ENCODE measurements at places on chromosomes 16 and 17.

DNA sequence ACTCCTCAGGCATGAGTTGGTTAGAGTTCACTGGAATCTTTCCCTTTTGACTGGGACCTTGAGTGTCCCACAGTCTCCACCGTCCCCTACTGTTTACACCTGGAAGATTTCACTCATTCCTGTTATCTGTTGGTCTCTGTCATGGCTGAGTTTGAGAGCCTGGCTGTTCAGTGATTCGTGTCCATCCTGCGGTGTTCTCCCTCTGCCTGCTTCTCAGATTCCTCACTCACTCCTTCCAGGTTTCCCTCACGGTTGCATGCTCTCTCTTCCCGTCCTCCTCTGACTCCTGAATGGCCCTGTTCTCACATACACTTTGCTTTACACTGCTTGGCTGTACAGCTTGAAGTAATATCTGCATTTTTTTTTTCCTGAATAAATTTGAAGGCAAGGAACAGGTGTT, 24.5 kb downstream of the OR1D5 start:
- no peak for DNase-seq

DNA sequence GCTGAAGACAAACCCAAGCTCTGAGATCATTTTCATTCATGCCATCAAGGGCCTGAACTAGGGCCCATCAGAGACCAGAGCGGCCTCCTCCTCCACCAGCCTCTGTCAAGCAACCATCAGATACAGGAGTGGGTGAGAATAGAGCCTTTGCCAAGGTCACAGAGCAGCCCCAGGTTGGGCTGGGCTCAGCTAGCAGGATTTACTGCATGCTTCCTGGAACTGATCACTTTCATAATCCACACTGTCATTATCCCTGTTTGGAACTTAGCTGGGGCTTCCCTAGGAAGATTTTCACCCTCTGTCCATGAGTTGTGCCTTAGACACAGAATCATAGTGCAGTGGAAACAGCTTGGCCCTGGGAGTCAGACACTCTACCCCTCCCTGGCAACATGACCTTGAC, 5.1 kb downstream of the MT4 start:
- DNase-seq: no peak

DNA sequence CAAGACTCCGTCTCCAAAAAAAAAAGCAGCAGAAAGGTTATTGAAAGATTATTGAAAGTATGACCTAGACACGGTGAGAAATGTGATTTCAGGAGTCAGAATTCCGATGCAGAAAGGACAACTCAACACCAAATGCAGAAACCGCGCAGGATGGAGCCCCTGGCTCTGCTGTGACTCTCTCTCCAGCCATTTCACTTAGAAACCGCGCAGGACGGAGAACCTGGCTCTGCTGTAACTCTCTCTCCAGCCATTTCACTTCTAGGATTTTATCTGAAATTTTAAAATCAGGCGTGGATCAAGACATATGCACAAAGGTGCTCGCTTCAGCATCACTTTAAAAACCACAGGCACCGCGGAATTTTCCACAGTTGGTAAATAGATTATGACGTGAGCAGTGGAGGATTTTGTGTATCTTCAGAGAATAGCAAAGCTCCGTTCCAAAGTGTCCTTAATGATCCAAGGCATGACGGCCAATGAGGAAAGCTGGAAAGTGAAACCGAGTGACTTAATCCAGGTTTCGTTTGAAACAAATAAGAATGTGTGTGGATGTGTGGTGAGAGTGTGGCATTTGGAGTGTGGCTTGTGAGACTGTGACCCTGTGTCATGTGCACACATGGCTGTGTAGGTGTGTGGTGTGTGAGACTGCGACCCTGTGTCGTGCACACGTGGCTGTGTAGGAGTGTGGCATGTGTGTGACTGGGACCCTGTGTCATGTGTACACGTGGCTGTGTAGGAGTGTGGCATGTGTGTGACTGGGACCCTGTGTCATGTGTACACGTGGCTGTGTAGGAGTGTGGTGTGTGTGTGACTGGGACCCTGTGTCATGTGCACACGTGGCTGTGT, 9.5 kb downstream of the UTS2R start:
- DNase-seq: no peak

- DNase-seq: peak; percentile 91
Observed at GRCh38 chr17:9361188-9361955, 214.2 kb downstream of the STX8 start.

DNA sequence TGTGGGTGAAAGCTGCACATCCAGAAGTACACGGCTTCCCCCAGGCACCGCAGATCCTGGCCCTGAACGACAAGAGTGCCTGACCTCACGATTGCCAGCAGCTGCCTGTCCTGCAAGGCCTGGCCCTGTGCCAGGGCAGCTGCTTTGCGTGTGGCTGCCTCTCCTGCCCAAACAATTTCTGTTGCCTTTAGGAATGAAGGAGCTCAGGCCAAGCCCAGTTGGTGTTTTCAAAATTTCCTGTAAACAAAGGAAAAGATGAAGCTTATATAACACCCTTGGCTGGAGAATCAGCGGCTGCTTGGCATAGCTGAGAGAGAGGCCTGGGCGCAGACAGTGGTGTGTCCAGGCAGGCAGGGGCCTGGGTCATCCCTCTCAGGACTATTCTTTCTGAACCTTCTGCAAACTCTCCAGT, 11.7 kb upstream of the SLC47A2 start:
- peak; percentile 96 for DNase-seq

DNA sequence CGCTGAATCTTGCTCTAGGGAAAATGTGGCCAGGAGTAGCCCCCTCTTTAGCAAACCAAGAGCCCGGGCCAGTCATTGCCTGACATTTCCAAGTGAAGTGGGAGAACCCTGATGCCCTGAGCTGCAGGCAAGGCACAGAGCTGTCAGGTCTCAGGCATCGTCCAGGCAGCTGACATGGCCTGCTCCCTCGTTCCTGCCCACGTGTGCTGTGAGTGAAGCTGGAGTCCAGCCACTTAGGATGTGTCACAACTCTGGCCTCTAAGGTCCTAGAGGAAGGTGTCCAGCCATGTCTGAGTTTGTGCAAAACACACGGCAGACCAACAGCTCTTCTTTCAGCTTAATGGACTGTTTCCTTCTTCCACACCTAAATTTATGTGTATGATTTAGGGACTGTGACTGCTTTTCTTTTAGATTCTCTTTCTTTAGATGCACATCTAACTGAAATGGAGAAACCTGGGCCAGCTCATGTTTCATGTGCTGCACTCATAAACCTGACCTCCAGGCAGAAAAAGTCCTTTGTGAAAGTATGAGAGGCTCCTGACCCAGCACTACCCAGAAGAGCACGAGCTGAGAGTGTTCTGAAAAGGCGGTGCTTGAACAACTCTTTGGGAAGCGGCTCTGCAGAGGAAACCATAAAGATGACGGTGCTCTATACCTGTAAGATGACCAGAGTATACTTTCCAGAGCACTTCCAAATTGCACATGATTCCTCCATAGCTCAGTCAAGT, 14.8 kb upstream of the LIMD2 start:
- DNase-seq: peak; percentile 40

DNA sequence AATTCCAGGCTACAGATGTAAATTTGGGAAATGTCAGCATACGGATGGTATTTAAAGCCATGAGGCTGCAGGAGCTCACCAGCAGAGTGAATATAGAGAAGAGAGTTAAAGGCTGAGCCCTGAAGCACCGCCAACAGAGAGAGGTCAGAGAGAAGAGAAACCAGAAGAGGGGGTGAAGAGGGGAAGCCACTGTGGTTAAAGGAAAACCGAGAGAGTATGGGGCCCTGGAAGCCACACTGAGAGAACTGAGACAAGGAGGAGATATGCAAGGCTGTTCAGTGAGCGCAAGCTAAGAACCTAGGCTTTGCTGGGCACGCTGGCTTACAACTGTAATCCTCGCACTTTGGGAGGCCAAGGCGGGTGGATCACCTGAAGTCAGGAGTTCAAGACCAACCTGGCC, 24.6 kb downstream of the COPRS start:
- no peak for DNase-seq

DNA sequence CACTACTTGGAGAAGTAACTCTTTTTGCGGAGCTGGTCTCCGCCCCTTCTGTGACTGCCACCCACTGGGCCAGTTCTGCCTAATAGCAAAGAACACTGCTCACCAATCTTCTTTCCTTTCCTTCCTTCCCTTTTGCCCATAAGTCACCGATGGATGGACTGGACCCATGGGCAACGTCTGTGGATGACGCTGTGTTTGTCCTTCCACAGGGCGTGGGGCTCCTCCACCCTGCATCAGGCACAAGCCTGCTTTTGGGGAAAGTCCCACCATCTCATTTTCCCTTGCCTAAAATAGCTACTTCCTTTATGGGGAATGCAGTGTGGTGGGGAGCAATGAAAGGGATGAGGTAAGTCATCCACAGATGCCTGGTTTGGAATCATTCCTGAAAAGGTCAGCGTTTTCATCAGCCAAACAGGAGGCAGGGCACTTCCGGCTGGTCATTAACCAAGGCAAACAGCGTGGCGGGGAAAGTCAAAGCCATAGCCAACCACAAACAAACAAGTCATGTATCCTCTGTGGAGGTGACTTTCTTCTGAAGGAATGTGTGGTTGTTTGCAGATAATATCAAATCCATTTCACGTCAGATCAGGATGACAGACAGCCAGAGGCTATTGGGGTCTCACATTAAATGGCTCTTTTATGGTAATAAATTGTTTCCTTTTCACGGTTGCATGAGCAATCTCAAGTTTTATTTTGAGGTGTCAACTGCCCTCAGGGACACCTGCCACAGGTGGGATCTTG, 30.7 kb upstream of the MED9 start:
- peak; percentile 97 for DNase-seq

DNA sequence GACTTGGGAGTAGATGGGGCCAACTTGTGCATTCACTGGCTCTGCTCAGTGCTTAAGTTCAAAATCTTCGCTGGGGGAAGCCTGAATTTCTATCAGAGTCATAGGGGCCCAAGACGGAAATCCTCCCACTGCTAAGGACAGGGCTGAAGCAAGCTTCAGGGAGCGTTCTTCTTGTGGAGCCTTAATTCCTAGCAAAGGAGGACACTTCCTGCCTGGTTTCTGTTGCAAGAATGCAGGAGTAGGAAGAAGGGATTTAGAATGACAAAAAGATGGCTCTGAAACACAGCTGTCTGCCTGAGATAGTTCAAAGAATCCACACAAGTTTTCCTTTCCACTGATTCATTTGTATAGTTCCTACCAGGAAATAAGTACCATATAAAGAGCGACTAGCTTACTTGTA, 26.4 kb downstream of the PSME3IP1 start:
- no peak for DNase-seq

GRCh38 chr17:3722716-3723115, 987 bp upstream of the HASPIN start:
- DNase-seq: no peak

- no peak for DNase-seq
Observed at GRCh38 chr16:85901110-85901509, 2.1 kb downstream of the IRF8 start.

- DNase-seq: no peak
Observed at GRCh38 chr17:80978499-80979497, 12.8 kb upstream of the CHMP6 start.

- peak; percentile 75 for DNase-seq
Observed at GRCh38 chr16:85086347-85087291, 25.7 kb downstream of the CIBAR2 start.

DNA sequence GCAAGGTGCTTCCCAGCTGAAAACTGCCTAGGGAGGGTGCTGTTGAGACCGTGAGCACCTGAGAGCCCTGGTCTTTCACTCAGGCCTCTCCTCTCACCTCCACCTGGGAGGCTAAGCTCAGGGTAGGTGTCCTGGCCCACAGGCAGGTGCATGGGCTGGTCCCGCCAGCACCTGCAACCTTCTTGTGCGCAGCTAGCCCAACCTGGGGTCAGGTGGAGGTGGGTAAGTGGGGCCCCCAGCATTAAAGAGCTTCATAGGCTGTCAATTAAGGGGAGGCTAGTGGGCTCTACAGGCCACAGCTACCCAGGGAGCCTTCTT, 8.7 kb downstream of the ADCY7 start:
- no peak for DNase-seq

DNA sequence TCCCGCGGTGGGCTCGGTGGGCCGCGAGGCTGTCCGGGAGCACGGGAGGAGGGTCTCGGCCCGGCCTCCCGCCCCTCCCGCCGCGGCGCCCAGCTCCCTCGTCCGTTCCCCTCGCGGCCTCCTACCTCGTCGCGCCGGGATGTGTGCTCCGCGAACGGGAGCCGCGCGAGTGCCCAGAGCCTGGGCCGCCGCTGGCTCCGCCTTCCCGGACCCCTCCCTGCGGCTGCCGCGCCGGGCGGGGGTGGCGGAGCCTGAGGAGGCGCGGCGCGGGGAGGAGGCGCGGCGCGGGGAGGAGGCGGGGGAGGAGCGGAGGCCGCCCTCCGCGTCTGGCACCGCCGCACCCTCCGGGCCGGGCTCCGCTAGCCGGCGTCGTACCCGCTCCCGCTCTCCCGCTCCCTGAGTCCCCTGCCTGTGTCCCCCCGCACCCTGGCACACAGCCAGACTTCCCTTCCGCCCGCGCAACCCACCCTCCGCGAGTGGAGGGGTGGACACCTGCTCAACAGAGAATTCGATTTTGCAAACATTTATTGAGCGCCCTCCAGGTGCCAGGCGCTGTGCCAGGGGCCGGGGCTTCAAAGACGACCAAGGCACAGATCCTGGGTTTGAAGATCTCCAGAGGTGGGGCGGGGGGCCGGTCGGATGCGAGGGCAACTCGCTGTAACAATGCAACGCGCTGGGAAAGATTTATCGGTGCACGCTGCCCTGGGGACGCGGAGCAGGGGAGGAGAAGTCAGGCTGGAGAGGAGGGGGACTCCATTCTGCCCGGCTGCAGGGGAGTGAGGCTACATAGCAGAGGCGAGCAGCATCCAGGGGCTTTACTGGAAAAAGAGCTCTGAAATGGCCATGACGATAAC, at the start of gene MPP3:
MPP3 (minus strand) TSS at position 171 of the 854 bp plus-strand sequence. CDS start 1,240 bp downstream, outside the sequence.
- peak; percentile 55 for DNase-seq

GRCh38 chr16:67716097-67716496, 3.0 kb downstream of the GFOD2 start:
- DNase-seq: no peak

GRCh38 chr16:78909226-78909625, 691.3 kb downstream of the MAF start:
- no peak for DNase-seq

GRCh38 chr17:79365836-79366770, 244.7 kb downstream of the RBFOX3 start:
- no peak for DNase-seq

Measured in cardiac fibroblast (primary cell).